Bronchial smooth muscle cell (primary cell): ENCODE measurements at places on chromosomes 3 and 15. TPM values are rescaled to one million over a fixed set of nuclear protein-coding genes. Genes with fewer than 3 reads are reported as not detected.

Gene CACNA1D
- total RNA-seq: 0.32 and 0.34 TPM in 2 replicates

Gene SCAANT1
- total RNA-seq: not detected in 2 replicates

Gene CHRNA7
- 0.47 and 0.86 TPM in 2 replicates for total RNA-seq

Gene ADAMTS9
- 0.16 and 0.26 TPM in 2 replicates for total RNA-seq

Gene HCN4
- total RNA-seq: under 0.01 TPM in 1 of 2 replicates, not detected in the other

Gene SERPINI2
- not detected in 2 replicates for total RNA-seq

Gene PCOLCE2
- 122 and 144 TPM in 2 replicates for total RNA-seq

Gene IGF1R
- 24.0 and 43.8 TPM in 2 replicates for total RNA-seq

Gene CADM2
- 1.6 TPM in 1 of 2 replicates, not detected in the other for total RNA-seq

Gene KCNH8
- under 0.01 TPM in 1 of 2 replicates, not detected in the other for total RNA-seq

Gene SLC2A2
- total RNA-seq: not detected in 2 replicates

Gene PLA2G4E
- total RNA-seq: not detected in 2 replicates

Gene ASB7
- 12.1 and 18.9 TPM in 2 replicates for total RNA-seq
